ENCODE measurements at places on chromosomes 4 and X.

- no peak for DNase-seq
Observed at GRCh38 chr4:6423575-6423974, 48.8 kb downstream of the PPP2R2C start.

GRCh38 chr4:31334086-31334910 lies 614.1 kb downstream of the PCDH7 start:
- DNase-seq: no peak

- no peak for DNase-seq
Observed at GRCh38 chrX:1031521-1032430, 180.7 kb downstream of the CRLF2 start.

- DNase-seq: no peak
Observed at GRCh38 chr4:155828628-155829027, 37.4 kb downstream of the ASIC5 start.

- no peak for DNase-seq
Observed at GRCh38 chrX:145213504-145213903, 33.8 kb upstream of the SPANXN1 start.

DNA sequence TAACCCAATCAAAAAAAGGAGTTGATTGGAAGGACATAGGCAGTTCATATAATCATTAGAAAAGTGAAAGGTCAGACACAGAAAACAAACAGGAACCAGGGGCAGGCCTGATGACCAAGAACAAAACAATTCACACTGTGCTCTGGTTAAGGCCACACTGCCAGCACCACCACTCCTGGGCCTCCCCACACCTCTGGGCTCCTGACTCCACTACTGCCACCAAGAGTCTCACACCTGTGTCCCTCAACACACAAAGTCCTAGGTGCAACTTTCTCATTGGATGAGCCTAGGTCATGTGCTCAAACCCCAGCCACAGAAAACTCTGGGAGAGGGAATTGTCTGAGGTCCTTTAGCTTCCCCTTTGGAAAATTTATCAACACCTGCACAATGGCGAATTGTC lies 11.1 kb upstream of the FAM9C start:
- no peak for DNase-seq

GRCh38 chr4:148341980-148342800 lies 100.0 kb downstream of the NR3C2 start:
- DNase-seq: no peak

GRCh38 chr4:144575181-144575580 lies 70.8 kb upstream of the HHIP start:
- DNase-seq: no peak

DNA sequence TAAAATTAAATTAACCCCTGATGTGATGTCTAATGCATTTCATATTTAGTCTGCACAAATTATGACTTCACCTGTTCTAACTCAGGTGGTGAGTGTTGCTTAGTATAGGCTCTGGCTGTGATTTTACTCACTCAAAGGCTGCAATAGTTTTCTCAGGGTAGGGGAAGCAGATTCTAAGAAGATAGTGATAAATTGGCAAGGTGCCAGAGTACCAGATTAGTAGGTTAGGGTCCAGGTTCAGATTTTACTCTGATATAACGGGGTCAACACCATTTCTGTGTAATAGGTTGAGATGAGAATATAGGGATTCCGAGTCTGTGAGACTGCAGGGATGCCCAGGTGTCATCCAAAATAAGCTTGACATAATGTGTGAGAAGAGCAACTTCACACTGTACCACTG lies 1049.6 kb downstream of the STIM2 start:
- no peak for DNase-seq
